ENCODE measurements at places on chromosomes 2 and 18. TPM values are rescaled to one million over a fixed set of nuclear protein-coding genes. Genes with fewer than 3 reads are reported as not detected.

Gene EMILIN2
- 1.8 TPM for total RNA-seq

Gene FSHR
- 0.46 TPM for total RNA-seq

Gene COL4A3
- 1.8 TPM for total RNA-seq

Gene SULT1C3
- not detected for total RNA-seq

Gene TNFAIP6
- total RNA-seq: 1.2 TPM

Gene IL36B
- not detected for total RNA-seq

Gene REG3G
- not detected for total RNA-seq

Gene LONRF2
- 90.7 TPM for total RNA-seq

Gene NAT8
- not detected for total RNA-seq

Gene HOXD9
- total RNA-seq: not detected

Gene MERTK
- total RNA-seq: 9.7 TPM

Gene GCA
- total RNA-seq: 28.1 TPM

Gene CDH2
- total RNA-seq: 216 TPM

Gene GAREM1
- 15.2 TPM for total RNA-seq

Gene DYNAP
- not detected for total RNA-seq

Gene LMAN1
- total RNA-seq: 52.4 TPM

Gene METTL21A
- 17.1 TPM for total RNA-seq

Gene TNFRSF11A
- total RNA-seq: 0.46 TPM

Gene TSPYL6
- 0.23 TPM for total RNA-seq

Gene YWHAQ
- 830 TPM for total RNA-seq

Gene KYNU
- total RNA-seq: 0.23 TPM

Gene GNAL
- 122 TPM for total RNA-seq

Gene KIAA2012
- 2.5 TPM for total RNA-seq

Gene RSAD2
- total RNA-seq: 3.2 TPM

Gene SCN1A
- 61.8 TPM for total RNA-seq

Gene GRHL1
- total RNA-seq: 10.6 TPM

Gene COL6A3
- total RNA-seq: 14.1 TPM

Measured in diencephalon (tissue), 1 donor.